Stimulated activated CD4-positive, alpha-beta T cell treated with anti-CD3 and anti-CD28 coated beads, TNF-alpha, amount 100 ng/mL, for 4 hours (primary cell): ENCODE measurements at places on chromosomes 7 and 10.

DNA sequence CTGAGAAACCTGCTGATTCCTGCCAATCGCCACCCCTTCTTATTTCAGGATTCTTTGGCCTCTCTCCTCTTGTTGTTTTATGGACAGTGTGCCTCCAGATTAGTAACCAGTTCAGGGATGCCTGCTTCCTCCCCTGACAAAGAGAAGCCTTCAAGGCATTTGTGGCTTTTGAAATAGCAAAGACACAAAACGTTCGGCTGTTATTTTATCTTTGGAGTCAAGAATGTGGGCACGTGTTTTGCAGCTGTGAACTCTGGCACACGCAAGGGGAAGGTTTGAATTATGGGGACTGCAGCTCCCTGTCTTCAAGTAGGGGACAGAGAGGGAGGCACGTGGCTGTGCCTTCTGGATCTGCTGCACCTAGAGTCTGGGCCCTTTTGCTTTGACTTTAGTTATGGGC lies 157.9 kb upstream of the GRB10 start:
- DNase-seq: no peak

- no peak for DNase-seq
Measured at GRCh38 chr7:76513817-76514799, 3.8 kb downstream of the UPK3B start.

DNA sequence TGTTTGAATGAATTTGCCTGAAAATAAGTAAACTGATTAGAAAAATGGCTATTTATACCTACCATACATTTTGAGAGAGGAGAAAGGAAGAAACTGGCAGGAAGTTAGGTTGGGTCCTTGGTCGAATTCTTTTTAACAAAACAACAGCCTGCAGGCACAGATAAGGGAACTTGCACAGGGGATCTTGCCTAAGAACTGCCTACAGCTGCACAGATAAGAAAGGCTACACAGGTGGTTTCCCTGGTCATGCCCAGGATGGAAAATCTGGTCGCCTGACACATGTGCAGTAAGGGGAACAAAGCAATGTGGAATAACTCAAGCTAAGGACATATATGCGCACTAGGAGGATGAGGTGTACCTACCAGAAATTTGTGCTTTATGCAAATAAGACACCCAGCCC lies 732.1 kb upstream of the POT1 start:
- no peak for DNase-seq

DNA sequence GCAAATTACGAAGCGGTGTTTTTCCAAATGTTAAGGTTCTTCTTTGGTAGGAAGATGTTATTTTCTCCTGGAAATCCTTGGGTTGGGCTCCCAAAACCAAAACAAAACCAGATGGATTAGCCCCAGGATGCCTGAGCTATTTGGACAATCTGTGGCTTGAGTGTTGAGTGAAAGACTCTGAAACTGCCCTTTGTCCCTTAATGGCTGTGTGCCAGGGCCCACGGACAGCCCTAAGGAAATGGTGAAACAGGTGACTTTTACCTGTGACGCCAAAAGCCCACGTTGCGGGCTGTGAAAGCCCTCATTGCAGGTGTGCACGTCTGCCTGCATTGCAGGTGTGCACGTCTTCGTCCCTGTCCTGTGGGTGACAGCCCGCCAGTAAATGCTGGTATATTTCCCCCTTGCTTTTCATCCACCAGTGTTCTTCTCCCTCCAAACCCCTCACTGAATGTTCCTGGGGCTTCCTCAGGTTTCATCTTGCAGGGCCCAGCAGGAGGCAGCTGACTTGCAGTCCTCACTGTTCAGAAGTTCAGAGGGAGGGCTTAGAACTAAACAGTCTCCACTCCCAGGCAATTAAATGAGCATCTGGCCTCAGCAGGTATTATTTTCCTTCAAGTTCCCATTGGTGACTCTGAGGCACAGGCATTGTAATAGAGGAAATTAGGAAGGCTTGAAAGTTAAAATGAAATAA lies 10.7 kb downstream of the PFKP start:
- no peak for DNase-seq

DNA sequence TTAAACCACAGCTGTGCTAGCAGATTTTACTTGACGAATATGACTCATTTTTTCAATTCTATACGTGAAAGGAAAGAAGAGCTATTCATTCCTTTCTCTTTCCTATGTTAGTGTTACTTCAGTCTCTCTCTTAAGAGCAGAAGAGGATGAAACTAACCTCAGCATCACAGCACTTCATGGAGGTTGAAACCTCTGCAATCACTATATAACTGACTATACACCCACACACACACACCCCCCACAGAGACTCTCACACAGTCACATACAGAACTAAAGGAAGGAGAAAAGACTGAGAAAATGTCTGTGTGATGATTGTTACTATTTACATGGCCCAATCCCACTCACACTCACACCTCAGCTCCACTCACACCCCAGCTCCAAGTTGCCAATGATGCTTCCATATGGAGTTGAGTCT lies 104.2 kb downstream of the KIF20B start:
- DNase-seq: no peak

GRCh38 chr10:121330563-121330962 lies 267.7 kb downstream of the FGFR2 start:
- DNase-seq: no peak

GRCh38 chr7:123719197-123719721 lies 29.5 kb downstream of the WASL start:
- no peak for DNase-seq

DNA sequence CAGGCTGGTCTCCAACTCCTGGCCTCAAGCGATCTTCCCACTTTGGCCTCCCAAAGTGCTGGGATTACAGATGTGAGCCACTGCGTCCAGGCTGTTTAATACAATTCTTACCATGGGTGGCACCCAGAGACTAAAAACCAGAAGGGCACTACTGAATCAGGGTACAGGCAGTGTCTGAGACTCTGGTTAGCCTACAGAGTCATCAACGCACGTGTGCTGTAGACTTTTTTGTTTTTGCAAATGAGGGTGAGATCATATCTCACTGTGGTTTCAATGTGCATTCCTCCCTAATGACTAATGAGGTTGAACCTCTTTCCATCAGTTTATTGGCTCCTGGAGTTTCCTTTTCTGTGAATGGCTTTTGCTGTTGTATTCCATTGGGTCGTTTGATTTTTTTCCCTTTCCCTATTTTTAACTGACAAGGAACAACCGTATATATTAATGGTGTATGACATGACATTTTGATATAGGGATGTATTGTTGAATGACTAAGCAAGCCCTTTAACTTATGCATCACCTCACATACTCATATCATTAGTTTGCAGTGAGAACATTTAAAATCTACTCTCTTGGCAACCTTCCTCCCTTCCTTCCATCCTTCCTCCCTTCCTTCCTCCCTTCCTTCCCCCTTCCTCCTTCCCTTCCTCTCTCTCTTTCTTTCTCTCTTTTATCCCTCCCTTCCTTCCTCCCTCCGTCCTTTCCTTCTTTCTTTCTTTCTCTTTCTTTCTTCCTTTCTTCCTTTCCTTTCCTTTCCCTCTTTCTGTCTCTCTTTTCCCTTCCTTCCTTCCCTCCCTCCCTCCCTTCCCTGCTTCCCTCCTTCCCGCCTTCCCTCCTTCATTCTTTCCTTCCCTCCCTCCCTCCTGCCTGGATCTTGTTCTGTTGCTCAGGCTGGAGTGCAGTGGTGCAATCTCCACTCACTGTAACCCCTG lies 9.3 kb upstream of the TMEM270 start:
- DNase-seq: no peak

- no peak for DNase-seq
Measured at GRCh38 chr7:41931263-41931646, 228.4 kb upstream of the INHBA start.

DNA sequence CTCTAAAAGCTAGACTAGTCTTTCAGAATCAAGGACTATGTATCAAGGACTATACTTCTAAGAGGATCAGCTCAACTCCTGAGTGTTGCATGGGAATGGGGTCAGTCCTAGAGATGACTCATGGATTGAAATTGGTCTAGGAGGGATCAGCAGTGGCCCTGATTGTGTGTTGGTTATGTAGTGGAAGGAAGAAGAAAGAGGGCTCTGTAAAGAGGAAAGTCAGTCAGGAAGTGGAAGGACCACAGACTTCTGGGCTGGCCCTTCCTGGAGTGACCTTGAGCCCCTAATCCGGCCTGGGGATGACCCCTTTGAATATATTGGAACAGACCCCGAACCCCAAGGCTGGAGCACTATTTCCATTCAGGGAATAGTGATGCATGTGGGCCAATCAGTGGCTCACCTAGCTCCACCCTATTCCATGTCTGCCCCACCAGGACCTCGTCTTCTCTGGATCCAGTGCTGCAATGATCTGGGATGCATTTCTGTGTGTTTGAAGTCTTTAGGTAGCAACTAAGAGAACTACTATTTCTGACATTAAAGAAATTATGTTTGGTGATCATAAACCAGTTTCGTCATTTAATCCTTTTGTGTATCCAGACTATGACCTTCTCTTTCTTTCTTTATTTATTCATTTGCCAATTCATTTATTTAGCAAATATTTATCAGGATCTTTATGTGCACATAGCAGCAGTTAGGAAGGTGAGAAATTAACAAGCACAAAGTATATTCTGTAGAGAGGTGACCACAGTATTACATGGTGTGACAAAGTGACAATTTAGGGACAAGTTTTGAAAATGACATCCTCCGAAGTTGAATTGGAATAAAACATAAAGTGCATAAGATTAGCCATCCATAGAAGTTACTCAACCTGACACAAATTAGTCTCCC lies 48.6 kb upstream of the KIF5B start:
- DNase-seq: no peak
